ENCODE measurements at places on chromosomes 1 and 21. TPM values are rescaled to one million over a fixed set of nuclear protein-coding genes. Genes with fewer than 3 reads are reported as not detected.

CR1L gene
- total RNA-seq: 1.3 TPM

CCT3 gene
- total RNA-seq: 84.3 TPM

DNA sequence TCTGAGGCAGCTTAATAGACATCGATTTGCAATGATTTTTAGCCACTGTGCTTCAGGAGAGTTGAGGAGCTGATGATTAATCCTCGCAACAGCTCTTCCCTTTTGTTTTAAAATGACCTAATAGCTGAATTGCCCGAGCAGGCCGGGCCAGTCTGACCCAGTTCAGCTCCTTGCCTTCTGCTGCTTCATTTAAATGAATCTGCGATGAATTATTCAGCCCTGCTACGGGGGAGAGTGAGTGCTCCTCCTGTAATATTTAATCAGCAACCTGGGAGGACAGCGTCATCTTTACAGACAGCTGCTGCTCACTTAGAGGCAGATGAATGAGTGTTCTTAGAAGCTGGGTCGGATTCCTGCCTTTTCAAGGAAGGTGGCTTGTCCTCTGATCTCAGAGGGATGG is 325.1 kb downstream of the CAMTA1 start:
- H3K4me1 ChIP-seq: no peaks in the 10 kb centered on the region
- DNase-seq: no peak
- H3K36me3 ChIP-seq: no peaks in the 10 kb centered on the region
- H3K27ac ChIP-seq: no peak overlapping the region

DNA sequence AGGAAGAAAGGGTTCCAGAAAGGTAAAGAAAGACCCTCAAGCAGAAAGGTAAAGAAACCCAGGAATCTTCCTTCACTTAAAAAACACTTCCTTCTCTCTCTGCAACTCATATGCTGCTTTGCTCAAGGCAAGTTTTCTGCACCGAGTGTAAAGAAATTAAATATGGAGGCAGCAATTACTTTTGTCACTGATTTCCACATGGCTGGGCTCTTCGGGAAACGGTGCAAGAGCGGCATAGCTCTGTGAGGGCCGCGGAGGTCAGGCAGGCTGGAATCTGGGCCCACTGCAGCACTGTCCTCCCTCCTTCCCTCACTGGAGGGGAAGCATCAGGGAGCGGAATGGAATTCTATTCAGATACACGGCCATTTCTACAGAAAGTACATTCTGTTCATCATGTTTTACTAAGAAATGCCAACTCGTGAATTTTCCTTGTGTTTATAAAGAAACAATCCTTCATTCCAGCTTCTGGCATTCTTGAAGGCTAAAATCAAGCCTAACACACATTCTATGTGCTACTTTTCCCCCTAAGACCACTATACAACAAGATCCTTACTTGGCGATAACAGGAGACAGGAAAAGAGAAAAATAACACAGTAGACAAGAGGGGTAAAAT is 212.2 kb downstream of the SIPA1L2 start:
- DNase-seq: no peak
- H3K4me1 ChIP-seq: no peaks in the 10 kb centered on the region
- H3K27me3 ChIP-seq: no peaks in the 10 kb centered on the region
- H3K4me3 ChIP-seq: no peak overlapping the region
- no peaks in the 10 kb centered on the region for H3K36me3 ChIP-seq
- H3K27ac ChIP-seq: no peak overlapping the region

DNA sequence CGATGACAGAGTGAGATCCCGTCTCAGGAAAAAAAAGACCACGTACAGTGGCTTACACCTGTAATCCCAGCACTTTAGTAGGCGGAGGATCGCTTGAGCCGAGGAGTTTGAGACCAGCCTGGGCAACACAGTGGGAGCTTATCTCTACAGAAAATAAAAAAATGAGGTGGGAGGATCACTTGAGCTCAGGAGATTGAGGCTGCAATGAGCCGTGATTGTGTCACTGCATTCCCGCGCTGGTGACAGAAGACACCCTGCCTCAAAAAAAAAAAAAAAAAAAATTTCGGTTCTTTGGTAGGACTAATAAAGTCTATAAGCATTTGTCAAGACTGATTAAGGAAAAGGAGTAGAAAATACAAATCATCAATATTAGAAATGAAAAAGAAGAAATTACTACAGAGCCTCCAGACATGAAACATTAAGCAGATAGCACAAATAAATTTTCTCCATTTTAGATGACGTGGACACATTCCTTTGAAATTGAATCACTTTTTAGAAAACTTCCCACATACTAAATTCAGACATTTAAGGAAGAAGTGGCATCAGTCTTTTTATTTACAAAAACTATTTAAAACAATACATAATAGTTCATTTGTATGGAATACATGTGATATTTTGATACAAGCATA is 30.4 kb downstream of the MORC3 start:
- DNase-seq: no peak
- no peaks in the 10 kb centered on the region for H3K4me1 ChIP-seq
- H3K4me3 ChIP-seq: no peak overlapping the region
- H3K36me3 ChIP-seq: peaks cover 3% of the 10 kb centered on the region
- no peaks in the 10 kb centered on the region for H3K27me3 ChIP-seq
- H3K27ac ChIP-seq: no peak overlapping the region

- no peak for DNase-seq
- H3K36me3 ChIP-seq: no peaks in the 10 kb centered on the region
- H3K4me3 ChIP-seq: no peak overlapping the region
- no peaks in the 10 kb centered on the region for H3K4me1 ChIP-seq
- no peaks in the 10 kb centered on the region for H3K27me3 ChIP-seq
Measured at GRCh38 chr21:45846373-45847160, 135.0 kb upstream of the COL6A1 start.

DNA sequence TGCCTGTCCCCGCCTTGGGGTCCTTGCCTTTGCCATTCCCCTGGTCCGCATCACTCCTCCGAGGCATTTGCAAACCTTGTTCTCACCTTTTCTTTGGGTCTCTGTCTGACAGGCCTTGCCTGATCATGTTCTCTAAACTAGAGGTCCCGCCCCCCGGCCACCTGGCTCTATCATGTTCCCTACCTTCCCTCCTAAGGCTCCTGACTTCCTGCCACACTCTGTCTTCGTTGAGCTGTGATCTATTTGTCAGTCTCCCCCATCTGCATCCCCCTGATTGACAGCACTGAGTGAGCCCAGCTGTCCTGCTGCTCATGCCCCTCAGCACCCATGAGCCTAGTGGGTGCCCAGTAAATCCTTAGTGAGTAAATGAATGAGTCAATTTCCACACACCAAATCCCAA is 22.8 kb downstream of the ERG start:
- no peak overlapping the region for H3K4me3 ChIP-seq
- no peak overlapping the region for H3K27ac ChIP-seq
- no peaks in the 10 kb centered on the region for H3K27me3 ChIP-seq
- DNase-seq: no peak

- peaks cover 10% of the 10 kb centered on the region for H3K4me1 ChIP-seq
- H3K4me3 ChIP-seq: no peak overlapping the region
- DNase-seq: peak; percentile 39
- H3K27ac ChIP-seq: no peak overlapping the region
Measured at GRCh38 chr1:17892851-17893250, 137.7 kb downstream of the ACTL8 start.

- DNase-seq: no peak
- peaks cover 14% of the 10 kb centered on the region for H3K4me1 ChIP-seq
- H3K27me3 ChIP-seq: no peaks in the 10 kb centered on the region
- H3K27ac ChIP-seq: no peak overlapping the region
- peaks cover 9% of the 10 kb centered on the region for H3K36me3 ChIP-seq
Measured at GRCh38 chr1:42178249-42178648, 13.7 kb upstream of the GUCA2A start.

GRCh38 chr1:155984341-155984740 is 6.0 kb upstream of the ARHGEF2 start:
- no peak for DNase-seq
- no peak overlapping the region for H3K27ac ChIP-seq
- no peaks in the 10 kb centered on the region for H3K36me3 ChIP-seq
- no peaks in the 10 kb centered on the region for H3K4me1 ChIP-seq

GRCh38 chr1:53442299-53442698 is 16.9 kb upstream of the DMRTB1 start:
- no peaks in the 10 kb centered on the region for H3K27me3 ChIP-seq
- H3K4me1 ChIP-seq: no peaks in the 10 kb centered on the region
- no peak overlapping the region for H3K4me3 ChIP-seq
- H3K27ac ChIP-seq: no peak overlapping the region
- H3K36me3 ChIP-seq: no peaks in the 10 kb centered on the region
- DNase-seq: no peak

DNA sequence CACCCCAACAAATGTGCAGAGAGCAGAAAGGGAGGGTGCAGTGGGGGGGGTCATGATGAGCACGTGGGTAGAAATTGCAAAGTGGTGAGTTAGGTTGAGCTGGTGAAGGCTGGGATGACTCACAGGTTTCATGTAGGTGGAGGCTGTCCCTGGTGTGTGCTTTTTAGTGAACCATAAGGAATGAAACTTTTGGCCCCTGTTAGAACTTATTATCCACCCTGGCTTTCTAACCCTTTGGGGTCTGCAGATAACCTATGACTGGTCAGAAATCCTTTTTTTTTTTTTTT is 46.9 kb downstream of the DOP1B start:
- peak; percentile 33 for DNase-seq
- H3K27ac ChIP-seq: peak overlapping the region; percentile 38
- H3K36me3 ChIP-seq: no peaks in the 10 kb centered on the region
- no peak overlapping the region for H3K4me3 ChIP-seq
- peaks cover 16% of the 10 kb centered on the region for H3K4me1 ChIP-seq
- no peaks in the 10 kb centered on the region for H3K27me3 ChIP-seq

- H3K36me3 ChIP-seq: no peaks in the 10 kb centered on the region
- DNase-seq: no peak
- H3K27me3 ChIP-seq: no peaks in the 10 kb centered on the region
- H3K4me1 ChIP-seq: no peaks in the 10 kb centered on the region
- no peak overlapping the region for H3K27ac ChIP-seq
Measured at GRCh38 chr1:62954758-62955157, 170.8 kb downstream of the ATG4C start.

DNA sequence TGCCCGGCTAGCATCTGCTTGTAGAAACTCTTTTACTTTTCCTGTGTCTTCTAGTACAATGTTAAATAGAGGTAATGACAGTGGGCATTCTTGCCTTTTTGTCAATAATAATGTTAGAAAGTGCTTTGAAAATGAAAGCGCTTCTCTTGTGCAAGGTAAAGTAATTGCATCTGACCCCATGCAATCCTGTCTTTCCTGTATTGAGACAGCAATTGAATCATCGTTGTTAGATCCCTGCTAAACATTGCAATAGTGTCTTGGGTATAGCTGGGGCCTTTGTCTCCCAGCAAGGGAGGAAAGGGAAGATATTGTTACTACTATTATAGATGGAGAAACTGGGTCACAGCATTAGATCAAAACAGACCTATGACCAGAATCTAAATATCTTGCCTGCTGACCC is 80.9 kb downstream of the TLR5 start:
- H3K36me3 ChIP-seq: no peaks in the 10 kb centered on the region
- no peaks in the 10 kb centered on the region for H3K27me3 ChIP-seq
- DNase-seq: no peak
- H3K27ac ChIP-seq: no peak overlapping the region

DNA sequence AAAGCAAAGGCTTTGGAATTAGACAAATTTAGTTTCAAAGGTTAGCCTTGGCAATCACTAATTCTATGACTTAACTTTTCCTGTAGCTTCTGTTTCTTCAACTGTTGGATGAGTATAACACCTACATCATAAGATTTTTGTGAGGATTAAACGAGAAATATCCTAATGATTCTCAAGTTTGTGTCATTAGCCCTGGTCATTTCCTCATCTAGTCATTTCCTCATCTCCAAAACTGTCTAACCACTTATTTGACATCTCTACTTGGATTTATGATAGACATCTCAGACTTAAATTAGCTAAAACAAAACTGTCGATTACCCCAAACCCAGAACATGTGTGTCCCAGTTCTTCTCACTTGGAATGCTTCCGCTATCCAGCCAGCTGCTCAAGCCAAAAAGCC is 80.2 kb upstream of the CHODL start:
- no peak overlapping the region for H3K27ac ChIP-seq
- no peak for DNase-seq
- no peak overlapping the region for H3K4me3 ChIP-seq
- H3K36me3 ChIP-seq: no peaks in the 10 kb centered on the region
- no peaks in the 10 kb centered on the region for H3K4me1 ChIP-seq

All from pancreas (tissue), 10 donors.